ENCODE measurements at places on chromosomes 16 and 17. TPM values are rescaled to one million over a fixed set of nuclear protein-coding genes. Genes with fewer than 3 reads are reported as not detected.

RRAD gene
- 95.4 TPM for total RNA-seq

NMT1 gene
- 84.5 TPM for total RNA-seq

ABCA8 gene
- total RNA-seq = 52.9 TPM

GRCh38 chr17:75633486-75634375 lies 497 bp downstream of the SMIM5 start:
- DNase-seq = peak; percentile 94

GRCh38 chr16:55056585-55057401 lies 126.1 kb downstream of the IRX5 start:
- no peak for DNase-seq

DNA sequence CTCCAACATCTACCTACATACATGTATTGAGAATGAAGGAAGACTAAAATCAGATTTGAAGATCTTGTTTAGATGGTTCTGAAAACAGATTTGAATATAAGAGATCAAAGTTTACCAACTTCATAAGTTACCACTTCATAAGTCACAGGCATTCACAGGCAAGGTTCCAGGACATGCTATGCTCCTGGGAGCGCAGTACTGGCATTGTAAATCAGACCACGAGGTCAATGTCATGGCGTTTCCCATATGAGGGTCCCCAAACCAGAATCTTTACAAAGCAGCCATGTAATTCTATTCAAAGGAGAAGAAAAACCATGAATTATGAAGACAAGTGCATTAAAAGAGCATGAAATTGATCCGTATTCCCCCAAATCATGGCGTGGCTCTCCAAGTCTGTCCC lies 3.0 kb downstream of the CDH11 start:
- no peak for DNase-seq

GRCh38 chr17:61427567-61427966 lies 24.7 kb upstream of the TBX4 start:
- no peak for DNase-seq

DNA sequence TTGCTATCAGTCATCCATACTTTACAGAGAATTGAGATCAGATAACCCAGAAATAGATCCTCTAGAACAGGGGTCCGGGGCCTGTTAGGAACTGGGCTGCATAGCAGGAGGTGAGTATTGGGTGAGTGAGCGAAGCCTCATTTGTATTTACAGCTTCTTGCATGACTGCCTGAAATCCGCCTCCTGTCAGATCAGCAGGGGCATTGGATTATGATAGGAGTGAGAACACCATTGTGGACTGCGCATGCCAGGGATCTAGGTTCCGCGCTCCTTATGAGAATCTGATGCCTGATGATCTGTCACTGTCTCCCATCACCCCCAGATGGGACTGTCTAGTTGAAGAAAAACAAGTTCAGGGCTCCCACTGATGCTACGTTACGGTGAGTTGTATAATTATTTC lies 13.0 kb upstream of the SCIMP start:
- no peak for DNase-seq

DNA sequence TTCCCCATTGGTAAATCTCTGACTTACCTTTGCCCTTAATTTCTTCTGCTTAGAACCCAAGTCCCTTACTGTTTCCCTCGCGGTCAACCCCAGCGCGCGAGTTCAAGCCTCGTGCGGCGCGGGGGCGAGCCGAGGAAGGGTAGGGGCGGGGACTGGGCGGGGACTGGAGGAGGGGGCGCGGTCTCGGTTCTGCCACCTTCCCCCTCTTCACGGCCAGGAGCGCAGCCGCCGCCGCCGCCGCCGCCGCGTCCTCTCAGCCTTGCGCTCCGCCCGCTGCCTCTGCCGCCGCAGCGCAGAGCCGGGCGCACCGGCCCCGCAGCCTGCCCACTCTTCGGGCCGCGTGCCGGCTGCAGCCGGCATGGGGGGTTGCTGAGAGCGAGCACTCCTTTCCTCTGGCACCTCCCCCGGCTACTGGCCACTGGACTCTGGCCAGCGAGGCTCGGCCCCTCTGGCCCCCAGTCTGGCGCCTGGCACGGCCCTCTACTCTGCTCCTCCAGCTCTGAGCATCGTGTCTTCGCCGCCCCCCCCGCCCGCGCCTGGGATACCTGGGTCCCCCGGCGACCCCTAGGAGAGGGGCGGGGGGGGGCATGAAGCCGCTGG lies at the start of gene RAPGEFL1:
Gene RAPGEFL1 (plus strand): TSS at position 196 of the 600 bp plus-strand sequence. CDS start 392 bp downstream, at position 588.
- DNase-seq = peak; percentile 87

DNA sequence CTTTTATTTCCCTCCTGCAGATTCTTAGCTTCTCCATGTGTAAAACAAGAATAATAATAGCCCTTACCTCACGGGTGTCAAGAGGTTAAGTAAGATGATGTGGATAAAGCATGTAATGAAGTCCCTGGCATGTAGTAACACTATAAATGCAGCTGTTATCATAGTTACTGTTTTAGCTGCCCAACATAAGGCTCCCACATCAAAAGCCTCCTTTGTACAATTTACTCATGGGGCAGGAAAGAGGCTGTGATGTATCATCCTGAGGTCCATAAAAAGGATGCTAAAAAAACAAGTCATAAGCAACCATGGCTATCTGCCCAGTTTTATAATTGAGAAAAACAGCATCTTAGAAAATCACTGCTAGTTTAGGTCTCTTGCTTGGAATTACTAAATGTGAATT lies 339.7 kb downstream of the CA10 start:
- no peak for DNase-seq

- DNase-seq = peak; percentile 88
Observed at GRCh38 chr16:88920618-88921590, 54.4 kb upstream of the PABPN1L start.

- no peak for DNase-seq
Observed at GRCh38 chr16:51166091-51166490, 15.0 kb upstream of the SALL1 start.

- no peak for DNase-seq
Observed at GRCh38 chr16:68800257-68800875, 43.0 kb upstream of the TANGO6 start.

DNA sequence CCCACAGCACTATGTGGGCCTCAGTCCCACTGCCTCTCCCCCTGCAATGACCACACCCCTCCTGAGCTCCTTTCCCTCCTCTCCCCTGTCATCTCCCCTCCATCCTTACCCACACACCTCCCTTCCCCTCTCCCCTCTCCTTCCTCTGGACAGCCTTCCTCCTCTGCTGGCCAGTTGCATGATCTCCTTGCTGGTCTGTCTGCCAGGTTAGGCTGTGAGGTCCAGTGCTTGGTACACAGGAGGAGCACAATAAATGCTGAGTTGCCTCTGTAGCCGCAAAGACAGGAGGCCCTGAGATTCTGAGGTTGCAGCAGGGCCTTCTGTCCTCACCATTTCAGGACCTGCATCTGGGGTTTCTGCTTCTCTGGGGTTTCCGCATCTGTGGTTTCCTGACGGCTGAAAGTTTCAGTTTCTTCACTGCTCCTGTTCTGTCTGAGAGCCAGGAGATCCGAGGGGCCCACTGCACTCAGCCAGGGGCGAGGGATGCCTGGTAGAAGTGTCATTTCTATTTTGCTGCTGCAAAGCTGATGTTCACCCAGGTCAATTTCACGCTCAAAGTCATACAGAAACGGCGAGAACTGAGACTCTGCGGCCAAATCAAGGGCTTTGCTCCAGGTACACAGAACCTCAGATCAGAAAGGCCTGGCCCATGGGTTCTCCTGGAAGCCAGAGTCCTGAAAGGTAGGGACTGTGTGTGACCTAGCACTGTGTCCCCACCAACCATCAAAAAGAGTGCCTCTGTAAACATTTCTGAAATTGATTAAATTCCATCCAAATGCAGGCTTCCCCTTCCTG lies 4.6 kb upstream of the SLC12A3 start:
- DNase-seq = no peak

- no peak for DNase-seq
Observed at GRCh38 chr16:75486014-75486675, 9.1 kb downstream of the CHST6 start.

DNA sequence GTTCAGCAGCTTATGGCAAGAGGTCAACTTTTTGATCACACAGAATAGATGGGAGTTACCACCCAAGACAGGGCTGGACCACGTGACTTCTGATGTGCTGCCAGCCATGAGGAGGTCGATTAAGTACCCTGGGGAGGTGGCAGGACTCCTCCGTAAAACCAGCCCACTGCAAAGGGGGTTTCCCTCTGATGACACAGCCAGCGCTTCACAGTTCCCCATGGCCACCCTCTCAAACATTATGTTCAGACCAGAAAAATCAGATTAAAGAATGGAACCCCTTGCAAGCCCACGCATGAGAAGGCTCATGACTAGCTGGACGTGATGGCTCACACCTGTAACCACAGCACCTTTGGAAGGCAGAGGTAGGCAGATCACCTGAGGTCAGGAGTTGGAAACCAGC lies 222.9 kb downstream of the CPPED1 start:
- DNase-seq = no peak

GRCh38 chr16:74729783-74730683 lies 29.4 kb upstream of the MLKL start:
- no peak for DNase-seq
